ENCODE measurements at places on chromosomes 12 and 14. TPM values are rescaled to one million over a fixed set of nuclear protein-coding genes. Genes with fewer than 3 reads are reported as not detected.

DNA sequence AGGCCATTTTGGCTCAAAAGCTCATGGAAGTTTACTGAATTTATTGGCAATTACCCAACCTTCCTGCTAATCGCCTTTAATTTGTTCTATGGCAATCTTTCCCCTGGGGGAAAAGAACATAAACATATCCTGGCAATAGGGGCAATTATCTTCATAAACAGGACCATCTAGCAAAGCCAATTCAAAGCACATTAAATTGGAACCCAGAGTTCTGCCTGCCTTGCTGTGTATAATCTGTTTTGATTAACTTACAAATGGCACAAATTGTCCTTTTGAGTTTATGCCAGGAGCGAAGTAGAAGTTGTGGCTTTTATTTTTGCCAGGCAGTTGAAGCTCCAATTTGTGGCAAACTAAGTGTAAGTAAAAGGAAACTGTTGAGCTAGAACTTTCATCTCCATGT, 68.6 kb downstream of the C12orf50 start:
- DNase-seq, result no peak

- DNase-seq, result no peak
Observed at GRCh38 chr14:104295681-104296387, 157.4 kb downstream of the KIF26A start.

DNA sequence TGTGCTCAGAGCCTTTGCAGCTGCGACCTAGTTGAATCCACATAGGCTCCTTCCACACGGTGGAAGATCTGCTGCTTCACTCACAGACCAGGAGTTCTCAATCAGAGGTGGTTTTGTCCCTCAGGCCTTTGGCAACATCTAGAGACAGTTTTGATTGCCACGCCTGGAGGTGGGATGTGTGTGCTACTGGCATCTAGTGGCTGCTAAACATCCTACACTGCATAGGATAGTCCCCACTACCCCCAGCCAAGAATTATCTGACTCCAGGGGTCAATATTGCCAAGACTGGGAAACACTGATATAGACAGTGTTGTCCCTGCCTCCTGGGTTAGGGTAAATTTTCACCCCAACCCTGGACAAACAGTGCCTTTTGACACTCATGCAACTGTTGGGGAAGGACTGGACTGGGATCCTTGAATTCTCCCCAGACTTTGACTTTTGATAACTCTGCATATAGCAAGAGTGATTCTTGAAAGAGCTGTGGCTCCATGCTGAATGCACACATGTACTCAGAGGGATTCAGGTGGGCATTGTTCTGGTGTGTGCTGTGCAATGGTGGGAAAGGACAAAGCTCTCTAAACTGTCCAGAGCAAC, 39.8 kb downstream of the BAZ2A start:
- no peak for DNase-seq

Gene MYF5
- not detected for total RNA-seq

Gene HOXC12
- not detected for total RNA-seq

Gene PLEKHA5
- total RNA-seq, result 14.7 TPM

Gene LRRC9
- total RNA-seq, result not detected

All from G401 (cell line).